ENCODE measurements at places on chromosomes 2 and 18.

DNA sequence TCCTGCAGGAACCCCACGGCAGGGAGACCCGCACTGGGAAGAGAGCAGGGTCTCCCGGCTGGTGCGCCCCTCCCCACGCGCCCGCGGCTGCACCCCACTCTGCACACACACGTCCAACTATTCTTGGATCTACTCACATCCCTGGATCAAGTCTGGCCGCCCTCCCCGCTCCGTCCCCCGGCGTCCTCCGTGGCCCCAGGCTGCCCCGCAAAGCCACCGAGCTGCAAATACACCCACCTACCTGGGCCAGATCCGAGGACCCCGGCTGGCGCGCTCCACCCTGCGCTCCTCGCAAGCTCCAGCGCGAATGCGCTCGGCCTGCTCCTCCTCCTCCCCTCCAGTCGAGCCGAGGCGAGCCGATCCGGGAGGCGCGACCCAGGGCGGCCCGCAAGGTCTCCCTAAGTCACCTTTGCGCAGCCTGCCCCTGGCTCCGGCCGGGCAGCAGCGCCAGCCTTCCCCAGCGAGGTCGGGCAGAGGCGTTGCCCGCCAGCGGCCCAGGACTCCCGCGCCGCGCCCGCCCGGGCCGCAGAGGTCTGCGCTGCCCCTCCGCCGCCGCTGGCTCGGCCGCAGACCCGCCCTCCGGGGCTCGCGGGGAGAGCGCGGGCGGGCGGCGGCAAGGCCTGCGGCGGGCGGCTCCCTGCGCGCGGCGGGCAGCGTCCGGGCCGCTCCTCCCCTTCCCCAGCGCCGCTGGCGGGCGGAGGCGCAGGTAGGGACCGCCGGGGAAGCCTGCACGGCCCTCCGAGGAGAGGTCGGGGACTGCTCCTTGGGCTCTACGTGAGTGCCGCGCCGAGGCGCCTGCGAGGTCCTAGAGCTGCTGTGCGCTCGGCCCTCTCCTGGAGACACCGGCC lies 126.0 kb downstream of the OSBPL1A start:
- DNase-seq = peak; percentile 55

DNA sequence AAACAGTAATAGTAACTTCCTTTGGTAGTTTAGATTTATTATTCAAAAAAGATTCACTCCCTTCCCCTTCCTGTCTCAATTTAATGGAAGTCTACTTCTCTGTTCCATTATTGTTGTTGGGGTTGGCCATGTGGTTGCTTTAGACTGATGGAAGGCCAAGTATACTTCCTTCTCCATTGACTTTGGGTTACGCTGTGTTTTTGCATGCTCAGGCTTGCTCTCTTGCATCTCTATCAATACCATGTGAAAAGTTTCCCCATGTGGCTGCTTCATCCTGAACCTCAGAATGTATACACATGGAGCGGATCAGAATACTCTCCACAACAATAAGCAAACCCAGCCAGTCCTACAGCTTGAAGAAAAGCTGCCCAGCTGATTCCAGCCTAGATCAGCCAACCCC lies 20.3 kb downstream of the CFAP210 start:
- DNase-seq = no peak

DNA sequence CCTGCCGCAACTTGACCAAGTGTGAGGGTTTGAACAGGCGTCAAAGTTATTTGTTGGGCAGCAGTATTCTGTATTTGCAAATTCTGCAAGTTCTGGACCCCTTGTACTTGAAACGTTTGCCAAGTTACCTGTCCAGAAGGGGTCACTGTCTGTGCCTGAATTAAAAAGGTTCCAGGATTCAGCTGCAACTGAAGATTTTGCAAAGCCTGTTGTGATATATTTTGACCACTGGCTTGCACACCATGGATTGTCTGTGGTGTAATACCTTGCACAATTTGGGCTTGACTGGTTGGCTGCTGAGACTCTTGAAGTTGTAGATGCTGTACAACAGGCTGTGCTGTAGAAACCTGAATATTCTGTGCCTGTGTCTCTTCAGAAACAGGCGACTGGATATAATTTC lies 10.2 kb downstream of the SP3 start:
- DNase-seq = no peak

- no peak for DNase-seq
Measured at GRCh38 chr2:12589802-12590320, 126.9 kb upstream of the TRIB2 start.
